ENCODE measurements at places on chromosomes 5 and 9.

DNA sequence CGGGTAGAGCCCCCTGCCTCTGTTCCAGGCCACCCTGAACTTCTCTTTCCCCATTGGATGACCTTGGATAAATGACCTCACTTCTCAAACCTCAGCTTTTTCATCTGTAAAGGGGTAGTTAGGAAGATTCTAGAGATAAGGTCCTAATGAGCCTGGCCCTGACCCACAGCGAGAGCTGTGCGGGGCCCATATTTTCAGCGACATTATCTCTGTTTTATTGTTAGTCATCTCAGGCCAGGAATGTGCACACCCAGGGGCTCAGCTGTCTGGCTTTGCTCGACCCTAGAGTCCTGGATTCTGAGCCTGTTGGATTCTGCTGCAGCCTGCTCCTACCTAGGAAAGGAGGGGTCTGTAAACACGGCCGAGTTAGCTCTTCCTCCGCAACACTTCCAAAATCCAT is 81.2 kb upstream of the LMX1B start:
- DNase-seq, result no peak

GRCh38 chr9:90607701-90608516 is 34.7 kb downstream of the DIRAS2 start:
- no peak for DNase-seq

DNA sequence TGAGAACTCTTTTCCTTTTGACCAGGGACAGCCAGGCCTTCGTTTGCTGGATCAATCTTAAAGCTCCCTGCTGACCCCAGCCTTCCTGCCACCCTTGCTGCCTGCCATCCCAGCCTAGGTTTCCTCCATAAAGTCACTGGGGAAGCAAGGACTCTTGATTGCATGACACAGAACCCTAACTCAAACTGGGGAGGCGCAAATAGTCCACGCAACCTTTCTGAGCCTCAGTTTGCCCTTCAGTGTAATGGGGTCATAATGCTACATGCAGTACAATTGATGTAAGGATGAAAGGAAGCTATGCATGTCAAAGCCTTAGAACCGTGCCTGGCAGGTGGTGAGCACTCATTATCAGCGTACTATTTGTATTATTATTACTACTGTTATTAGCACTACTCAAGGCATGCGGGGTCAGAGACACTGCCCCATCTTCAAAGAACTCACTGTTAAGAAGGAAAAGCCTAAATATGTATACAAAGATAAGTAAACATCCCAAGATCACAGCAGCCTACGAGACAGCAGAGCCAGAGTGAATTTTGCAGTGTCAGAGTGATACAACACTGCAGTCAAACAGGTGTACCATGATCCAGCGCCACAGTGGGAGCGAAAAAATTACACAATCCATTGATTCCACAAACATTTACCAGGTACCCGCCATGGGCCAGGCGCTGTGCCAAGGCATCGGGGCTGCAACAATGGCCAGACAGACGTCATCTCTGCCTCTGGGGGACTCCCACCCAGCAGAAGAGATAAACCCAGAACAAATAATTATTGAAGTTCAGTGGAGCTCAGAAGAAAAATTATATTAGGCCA is 16.9 kb upstream of the CPLX2 start:
- no peak for DNase-seq

GRCh38 chr5:56664025-56664424 is 151.3 kb upstream of the MAP3K1 start:
- DNase-seq, result no peak

GRCh38 chr5:141765896-141766551 is 84.0 kb upstream of the ARAP3 start:
- no peak for DNase-seq

- no peak for DNase-seq
Measured at GRCh38 chr5:157342822-157343402, 77.0 kb downstream of the CYFIP2 start.

DNA sequence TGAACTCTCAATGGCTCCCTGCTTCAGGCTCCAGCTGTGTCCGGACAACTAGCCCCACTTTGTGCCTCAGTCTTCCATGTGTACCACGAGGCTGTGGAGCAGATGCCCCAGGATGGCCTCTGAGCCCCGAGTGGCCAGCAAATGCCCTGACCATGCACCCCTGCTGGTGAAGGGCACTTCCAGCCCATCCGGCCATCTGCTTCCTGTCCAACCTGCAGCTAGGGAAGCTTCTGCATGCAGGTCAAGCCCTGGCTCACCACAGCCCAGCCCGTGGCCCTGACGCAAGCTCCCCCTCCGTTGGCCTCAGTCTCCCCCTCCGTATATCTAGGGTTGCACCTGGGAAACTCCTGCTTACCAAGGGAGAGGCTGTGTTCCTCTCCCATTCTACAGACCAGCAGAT is 4.8 kb downstream of the NINJ1 start:
- no peak for DNase-seq

All from stimulated activated effector memory CD8-positive, alpha-beta T cell treated with anti-CD3 and anti-CD28 coated beads, Interleukin-12 subunit alpha, Interleukin-12 subunit beta, amount 100 ng/mL, for 72 hours (primary cell).